Tibial artery (tissue), 4 donors: ENCODE measurements at places on chromosomes 6 and 20.

DNA sequence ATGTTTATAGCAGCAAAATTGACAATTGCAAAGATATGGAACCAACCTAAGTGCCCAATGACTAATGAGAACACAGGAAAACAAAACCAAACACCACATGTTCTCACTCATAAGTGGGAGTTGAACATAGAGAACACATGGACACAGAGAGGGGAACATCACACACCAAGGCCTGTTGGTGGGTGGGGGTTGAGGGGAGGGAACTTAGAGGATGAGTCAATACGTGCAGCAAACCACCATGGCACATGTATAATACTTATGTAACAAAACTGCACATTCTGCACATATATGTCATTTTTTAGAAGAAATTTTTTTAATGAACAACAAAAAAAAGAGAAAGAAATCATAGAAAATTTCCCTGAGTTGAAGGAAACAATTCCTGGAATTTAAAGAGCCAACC is 3.9 kb downstream of the EPM2A start:
- no peak for DNase-seq

DNA sequence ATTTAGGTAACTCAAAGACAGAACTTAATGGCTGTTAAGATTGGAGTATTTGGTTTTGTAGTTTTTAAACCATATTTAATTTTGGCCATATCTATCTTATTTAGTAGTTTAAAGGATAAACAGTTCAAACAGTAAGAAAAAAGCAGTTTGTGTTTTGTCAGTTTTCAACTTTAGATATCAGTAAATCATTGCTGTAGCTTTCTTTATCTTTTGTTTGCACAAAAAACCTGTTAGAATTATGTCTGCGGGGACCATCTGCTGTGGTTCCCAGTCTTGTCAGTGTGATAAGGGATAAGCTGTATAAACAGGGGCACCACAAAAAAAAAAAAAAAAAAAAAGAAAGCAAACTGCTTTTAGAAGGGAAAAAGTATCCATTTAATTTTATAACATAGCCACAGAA is 40.9 kb downstream of the CDKAL1 start:
- no peak for DNase-seq

- DNase-seq, result no peak
Observed at GRCh38 chr6:16836144-16836981, 75.1 kb upstream of the ATXN1 start.

DNA sequence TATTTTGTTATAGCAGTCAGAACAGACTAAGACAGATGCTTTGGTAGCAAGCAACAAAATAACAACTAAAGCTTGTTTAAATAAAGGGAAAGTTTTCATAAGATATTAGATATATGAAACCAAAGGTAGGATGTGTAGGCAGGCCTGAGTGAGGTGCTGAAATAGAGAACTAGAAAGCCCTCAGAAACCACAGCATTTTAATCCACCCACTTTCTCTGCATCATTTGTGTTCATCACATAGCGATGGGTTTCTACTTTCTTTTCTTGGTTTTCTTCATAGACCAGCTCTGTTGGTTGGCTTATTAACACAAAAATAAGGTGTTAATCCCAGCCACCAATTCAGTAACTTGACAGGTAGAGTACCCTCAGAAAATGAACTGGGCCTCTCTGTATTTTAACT is 58.6 kb downstream of the RPS12 start:
- no peak for DNase-seq

DNA sequence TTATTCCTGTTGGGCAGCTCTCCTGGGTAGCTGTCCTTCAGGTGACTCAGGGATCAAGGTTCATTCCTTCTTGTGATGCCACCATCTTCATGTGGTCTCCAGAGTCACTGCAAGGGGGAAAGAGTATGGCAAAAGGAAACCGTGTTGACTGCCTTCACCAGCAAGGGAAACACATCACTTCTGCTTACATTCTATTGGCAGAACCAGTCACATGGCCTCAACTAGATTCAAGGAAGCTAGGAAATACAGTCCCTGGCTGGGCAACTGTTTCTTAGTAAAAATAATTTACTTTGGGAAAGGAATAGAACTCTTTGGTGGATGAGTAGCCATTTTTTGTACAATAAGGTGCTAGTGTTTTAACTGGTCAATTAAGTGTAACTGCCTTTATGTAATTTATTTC is 5.3 kb downstream of the ANKRD6 start:
- DNase-seq, result no peak

GRCh38 chr20:56551571-56551970 is 18.5 kb downstream of the FAM209B start:
- DNase-seq, result no peak

- no peak for DNase-seq
Observed at GRCh38 chr6:47363736-47364135, 54.0 kb upstream of the TNFRSF21 start.

DNA sequence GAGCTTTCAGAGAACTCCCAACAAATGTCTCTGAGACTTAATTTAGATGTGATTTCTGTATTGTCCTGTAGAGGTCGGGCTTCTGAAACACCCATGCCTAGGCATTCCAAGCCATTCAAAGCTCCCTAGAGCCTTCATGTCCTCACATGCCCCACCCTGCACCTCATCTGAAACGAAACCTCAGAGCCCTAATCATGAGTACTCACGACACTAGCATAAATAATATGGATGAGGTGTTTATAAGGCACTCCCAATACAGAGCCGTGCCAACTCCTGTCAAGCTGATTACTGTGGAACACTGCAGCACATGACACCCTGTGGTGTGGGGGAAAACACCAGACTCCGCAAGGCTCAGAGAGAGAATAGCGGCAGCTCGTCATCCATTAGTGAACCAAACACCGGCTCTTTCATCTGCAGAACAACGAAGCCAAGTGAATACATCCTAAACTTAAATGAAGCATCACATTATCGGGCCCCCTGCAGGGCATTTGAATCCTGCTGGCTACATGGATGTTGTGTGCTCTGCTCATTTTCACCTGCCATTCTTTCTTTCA is 83.8 kb downstream of the FNDC1 start:
- no peak for DNase-seq

DNA sequence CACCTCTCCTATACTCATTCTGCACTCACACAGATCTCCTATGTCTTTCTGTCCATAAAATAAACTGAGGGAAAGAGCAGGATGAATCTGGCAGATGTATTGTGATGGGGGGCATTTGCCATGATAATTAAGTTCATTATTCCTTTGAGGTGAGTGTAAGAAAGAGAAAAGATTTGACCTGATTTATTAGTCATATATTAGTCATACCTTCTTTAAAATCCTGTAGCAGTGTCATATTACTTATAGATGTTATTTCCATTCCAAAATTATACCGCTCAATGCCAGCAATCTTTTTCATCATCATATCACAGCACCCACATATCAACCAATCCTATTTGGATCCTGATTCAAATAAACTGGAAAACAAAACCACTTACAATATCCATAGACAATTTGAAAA is 733.3 kb upstream of the SLC35B3 start:
- no peak for DNase-seq

- no peak for DNase-seq
Observed at GRCh38 chr20:37128803-37129202, 33.0 kb upstream of the RBL1 start.

DNA sequence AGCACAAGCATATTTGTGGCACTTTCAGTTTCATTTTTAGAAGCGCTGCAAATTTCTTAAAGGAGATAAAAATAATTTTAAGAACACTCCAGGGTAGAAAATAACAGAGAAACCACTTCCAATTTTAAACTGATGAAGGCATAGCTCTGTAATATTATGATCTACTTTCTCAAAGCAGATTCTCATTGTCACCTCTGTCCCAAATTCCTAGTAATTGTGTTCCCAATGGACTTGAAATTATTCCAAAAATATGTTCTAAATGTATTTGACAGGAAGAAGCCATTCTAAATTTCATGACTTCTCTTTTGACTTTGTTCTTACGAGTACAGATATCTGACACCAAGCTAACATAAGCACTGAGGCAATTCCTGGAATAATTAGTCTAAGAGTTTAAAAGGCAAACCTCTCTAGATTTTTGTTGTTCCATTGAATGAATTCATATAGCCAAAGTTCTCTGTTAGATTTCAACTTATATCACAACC is 140.2 kb upstream of the CARMIL1 start:
- no peak for DNase-seq

DNA sequence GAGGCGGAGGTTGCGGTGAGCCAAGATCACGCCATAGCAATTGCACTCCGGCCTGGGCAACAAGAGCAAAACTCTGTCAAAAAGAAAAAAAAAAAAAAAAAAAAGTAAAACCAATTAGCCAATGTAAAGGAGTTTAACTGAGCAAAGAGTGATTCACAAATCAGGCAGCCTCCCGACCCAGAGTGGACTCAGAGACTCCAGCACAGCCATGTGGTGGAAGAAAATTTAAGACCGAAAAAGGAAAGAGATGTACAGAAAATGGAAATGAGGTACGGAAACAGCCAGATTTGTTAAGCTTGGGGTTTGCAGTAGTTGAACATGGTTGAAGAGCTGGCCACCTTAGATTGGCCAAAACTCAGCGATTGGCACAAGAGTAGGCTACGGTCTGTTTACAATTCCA is 51.4 kb downstream of the ERMARD start:
- DNase-seq, result no peak

GRCh38 chr6:22401932-22402331 is 105.1 kb upstream of the PRL start:
- DNase-seq, result no peak

GRCh38 chr6:21500314-21501020 is 93.1 kb upstream of the SOX4 start:
- no peak for DNase-seq

DNA sequence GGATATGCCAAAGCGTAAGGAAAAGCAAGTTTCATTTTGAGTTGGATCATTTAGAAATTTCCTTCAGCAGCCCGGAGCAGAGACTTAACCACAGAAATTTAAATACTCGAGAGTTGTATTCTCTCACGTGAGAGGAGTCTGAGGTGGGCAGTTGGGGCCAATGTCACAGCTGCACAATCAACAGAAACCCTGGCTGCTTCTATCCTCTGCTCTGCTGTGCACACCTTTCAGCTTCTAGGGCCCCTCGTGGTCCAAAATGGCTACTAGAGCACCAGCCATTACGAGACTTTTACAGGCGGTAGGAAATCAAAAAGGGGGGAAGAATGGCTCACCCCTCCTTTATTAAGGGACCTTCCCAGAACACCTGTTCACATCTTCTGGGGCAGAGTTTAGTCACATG is 153.9 kb downstream of the TAF4 start:
- DNase-seq, result no peak

- DNase-seq, result no peak
Observed at GRCh38 chr20:49888212-49889000, 26.9 kb downstream of the SPATA2 start.

GRCh38 chr6:56450882-56451739 is 191.6 kb downstream of the DST start:
- DNase-seq, result peak; percentile 52
